ENCODE measurements at places on chromosomes 6 and 20. TPM values are rescaled to one million over a fixed set of nuclear protein-coding genes. Genes with fewer than 3 reads are reported as not detected.

DNA sequence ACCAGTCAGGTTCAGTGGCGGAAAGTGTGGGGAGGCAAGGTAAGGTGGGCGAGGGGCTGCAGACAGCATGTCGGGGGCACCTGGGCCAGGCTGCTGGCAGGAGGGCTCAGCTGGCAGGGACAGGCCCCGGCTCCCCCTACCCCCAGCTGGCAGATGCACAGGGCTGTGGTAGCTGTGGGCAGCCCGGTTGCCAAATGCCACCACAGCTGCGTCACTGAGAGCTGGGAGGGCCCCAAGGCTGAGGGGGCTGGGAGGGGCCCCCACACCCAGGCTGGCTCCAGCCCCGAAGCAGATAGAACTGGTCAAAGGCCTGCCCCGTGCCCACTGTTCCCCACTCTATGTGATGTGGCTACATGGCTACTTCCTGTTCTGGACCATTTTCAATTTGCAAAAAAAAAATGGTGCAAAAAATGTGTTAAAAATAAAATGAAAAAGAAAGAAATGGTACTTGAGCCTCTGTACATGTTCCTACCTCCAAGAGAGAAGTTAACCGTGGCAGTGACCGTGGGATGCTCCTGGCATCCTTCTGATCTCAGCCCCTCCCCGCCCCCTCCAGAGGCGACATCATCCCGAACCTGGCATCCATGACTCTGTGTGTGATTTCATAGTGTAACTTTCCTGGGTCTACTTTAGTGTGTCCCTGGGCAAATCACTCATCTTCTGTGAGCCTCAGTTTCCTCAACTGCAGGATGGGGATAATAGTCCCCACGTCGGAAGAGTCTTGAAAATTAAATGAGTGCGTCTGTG lies 64.4 kb downstream of the UBE2V1 start:
- peak; percentile 14 for DNase-seq

GRCh38 chr20:25310921-25311728 lies 63.2 kb downstream of the PYGB start:
- DNase-seq = peak; percentile 95

The SEMG2 gene
- total RNA-seq = not detected

GRCh38 chr6:169042061-169042460 lies 211.6 kb downstream of the THBS2 start:
- no peak for DNase-seq

- DNase-seq = no peak
These were observed 1.7 kb upstream of the PIM1 start for GRCh38 chr6:37168163-37168758.
